ENCODE measurements at places on chromosomes 3 and 15.

GRCh38 chr3:89067736-89068135 lies 39.7 kb upstream of the EPHA3 start:
- DNase-seq, result no peak

DNA sequence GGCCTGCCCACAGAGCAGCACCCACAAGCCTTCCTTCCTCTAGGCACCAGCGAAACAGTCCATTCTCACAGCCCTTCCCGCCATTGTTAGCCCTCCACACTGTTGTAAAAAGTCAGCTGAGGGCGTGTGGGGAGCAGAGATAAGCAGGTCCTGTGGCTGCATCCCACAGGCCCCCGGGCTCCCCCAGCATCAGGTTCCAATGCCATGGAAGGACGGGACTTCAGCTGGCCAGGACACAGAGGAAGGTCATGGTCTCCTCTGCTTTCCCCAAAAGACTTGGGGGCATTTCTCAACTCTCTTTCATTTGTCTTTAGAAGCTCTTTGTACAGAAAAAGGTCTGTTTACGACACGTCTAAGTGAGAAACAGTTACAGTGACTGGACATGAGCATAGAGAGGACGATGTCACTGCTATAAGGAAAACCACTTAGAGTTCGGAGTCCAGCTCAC lies 85.2 kb upstream of the HERC1 start:
- DNase-seq, result no peak

GRCh38 chr15:60726576-60726975 lies 247.6 kb upstream of the ICE2 start:
- no peak for DNase-seq

DNA sequence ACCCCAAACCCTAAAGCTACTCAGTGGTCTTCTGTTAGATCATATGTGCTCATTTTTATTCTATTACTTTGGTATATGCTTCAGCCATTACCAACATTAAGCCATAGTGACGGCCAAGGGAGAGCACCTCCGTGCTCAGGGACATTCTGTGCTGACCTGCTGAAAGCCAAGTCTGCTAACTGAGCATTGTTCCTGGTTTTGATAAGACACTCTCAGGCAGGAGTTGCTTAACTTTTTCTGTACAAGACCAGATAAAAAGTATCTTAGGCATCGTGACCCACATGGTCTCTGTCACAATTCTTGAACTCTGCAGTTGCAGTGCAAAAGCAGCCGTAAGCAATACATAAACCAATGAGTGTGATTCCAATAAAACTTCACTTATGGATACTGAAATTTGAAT lies 100.6 kb downstream of the KLHL25 start:
- DNase-seq, result no peak

- DNase-seq, result no peak
These were observed 83.8 kb upstream of the ROPN1 start for GRCh38 chr3:124075753-124076152.

GRCh38 chr3:143850877-143851276 lies 2.6 kb upstream of the SLC9A9 start:
- DNase-seq, result no peak

DNA sequence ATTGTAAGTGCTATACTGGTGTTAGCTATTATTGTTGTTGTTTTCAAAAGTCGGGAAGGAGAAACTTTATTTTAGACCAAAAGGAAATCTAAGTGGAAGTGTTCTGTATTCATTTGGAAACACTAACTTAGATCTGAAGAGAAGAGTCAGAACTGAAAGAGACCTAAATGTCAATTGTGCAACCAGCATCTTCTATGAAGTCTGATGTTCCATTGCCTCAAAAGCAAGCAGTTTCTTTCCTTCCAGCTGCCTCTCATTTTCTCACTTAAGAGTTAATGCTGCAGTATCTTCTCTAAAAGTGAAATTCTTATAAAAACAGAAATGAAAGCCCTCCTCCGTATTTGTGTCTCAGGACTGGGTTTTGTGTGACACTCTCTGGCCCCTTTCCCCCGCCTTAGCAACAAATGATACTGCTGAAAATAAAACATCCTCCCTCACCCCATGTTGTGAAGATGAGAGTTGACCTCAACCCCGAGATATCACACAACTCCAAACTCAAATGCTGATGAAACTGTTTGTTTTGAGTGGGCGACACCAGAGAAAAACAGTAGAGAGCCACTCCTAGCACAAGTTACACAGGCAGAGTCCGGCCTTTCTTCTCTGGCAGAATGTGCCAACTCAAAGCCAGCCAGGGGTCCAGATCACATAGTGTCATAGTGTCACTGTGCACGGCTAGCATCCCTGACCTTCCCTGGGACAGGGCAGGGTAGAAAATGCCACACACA lies 48.9 kb downstream of the GLDN start:
- DNase-seq, result no peak

- DNase-seq, result no peak
These were observed 636.8 kb downstream of the MECOM start for GRCh38 chr3:169026543-169027182.

DNA sequence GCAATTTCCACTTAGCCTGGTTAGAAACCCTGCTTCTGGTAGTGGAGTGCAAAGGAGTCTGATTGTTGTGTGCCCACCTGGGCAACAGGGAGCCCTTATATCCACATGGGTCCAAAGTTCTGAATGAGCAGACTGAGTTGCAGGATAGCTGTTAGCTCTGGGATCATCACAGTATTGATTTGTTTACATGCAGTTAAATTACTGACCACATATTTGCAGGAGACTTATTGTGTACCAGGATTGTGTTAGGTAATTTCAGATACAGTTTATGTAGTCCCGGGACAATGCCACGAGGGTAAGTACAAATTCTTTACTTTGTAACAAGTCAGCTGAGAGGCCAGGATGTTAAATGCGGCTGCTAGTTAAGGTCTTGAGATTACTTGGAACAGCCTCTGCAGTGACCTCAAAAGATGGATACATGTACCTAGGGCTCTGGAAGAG lies 18.8 kb downstream of the ARHGEF26 start:
- DNase-seq, result no peak

DNA sequence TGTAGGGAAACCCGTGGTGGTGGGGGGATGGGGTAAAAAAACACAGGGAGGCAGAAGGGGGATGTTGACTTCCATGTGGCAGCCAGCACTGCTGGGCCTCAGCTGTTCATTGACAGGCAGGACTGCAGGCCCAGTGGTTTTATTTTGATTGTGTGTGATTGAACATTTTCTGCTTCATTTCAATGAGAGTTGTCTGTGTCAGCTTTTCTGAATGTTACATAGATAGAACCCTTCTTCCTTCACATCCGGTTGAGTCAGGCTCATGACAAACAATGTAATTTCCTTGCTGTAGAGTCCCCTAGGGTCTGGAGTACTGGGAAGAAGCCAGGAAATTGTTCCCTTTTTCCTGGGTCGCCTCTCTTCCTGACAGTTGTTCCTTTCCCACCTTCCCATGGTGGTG lies 8.2 kb upstream of the RPP25 start:
- DNase-seq, result no peak

GRCh38 chr3:48151807-48152427 lies 36.3 kb downstream of the CDC25A start:
- no peak for DNase-seq

DNA sequence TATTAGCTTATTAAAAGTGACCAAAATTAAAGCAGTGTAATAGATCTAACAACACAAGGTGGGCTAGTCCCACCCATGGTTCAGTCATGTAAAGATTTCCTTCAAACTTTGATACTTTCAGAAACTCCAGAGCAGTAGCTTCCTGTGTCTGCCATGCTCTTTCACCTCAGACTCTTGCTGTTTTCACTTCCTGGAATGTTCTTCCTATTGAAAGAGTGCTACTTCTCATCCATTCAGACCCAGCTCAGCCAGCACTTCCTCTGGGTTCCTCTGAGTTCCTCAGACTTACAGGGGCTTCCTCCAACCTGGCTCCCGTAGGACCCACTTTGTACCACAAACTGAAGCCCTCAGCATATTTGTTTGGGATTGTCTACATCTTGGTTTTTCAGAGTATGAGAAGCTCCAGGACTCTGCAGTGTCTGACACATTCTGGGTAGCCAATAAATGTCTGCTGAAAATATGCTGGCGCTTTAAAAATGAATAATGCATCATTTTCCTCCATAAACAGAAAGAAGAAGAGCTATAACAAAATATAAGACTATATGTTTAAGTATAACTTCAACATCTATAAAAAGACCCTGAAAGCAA lies 18.0 kb downstream of the NCEH1 start:
- DNase-seq, result no peak

All from mesendoderm (in vitro differentiated cells).